ENCODE measurements at places on chromosomes 4 and X.

GRCh38 chr4:182928061-182928460 lies 10.9 kb upstream of the DCTD start:
- no peak for DNase-seq

DNA sequence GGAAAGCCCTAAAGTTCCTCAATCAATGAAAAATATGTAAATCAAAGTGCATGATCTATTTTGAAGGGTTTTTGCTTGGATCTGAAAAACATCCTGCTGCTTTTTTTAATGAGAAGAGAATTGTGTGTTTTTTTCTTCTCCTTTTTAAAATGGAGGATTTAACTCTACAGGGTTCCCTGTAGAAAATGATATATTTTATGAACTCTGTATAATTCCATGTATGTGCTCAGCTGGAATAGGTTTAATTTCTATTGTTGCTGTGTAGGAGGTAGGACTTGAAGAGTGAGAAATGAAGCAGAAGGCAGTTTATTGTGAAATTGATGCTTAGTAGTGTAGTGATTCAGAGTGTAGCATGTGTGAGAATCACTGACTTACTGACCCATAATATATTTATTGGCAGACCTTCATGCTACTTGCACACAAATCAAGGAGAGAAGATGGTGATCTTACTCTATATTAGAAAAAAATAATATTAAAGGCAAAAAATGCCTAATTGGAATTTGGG lies 286.8 kb upstream of the FSTL5 start:
- no peak for DNase-seq

- DNase-seq, result no peak
These were observed 146.2 kb upstream of the JADE1 start for GRCh38 chr4:128663325-128663724.

DNA sequence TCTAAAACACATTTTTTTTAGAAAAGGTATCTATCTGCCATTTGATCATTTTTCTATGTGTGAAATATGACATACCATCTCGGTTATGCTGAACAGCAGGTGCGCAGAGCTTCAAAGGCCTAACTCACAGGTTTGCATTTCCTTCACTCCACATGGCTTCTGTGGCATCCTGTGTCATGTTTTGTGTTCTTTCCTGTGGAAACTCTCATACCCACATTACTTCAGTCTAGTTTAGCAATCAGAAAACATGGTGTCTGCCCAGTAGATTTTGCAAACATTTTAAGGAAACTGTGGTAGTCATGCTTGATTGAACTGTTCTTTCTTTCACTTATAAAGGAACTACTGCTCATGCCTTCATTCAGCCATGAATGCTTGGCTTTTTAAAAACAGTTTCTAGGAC lies 11.3 kb upstream of the ARAP2 start:
- no peak for DNase-seq

GRCh38 chr4:147846318-147847155 lies 114.6 kb downstream of the ARHGAP10 start:
- no peak for DNase-seq

DNA sequence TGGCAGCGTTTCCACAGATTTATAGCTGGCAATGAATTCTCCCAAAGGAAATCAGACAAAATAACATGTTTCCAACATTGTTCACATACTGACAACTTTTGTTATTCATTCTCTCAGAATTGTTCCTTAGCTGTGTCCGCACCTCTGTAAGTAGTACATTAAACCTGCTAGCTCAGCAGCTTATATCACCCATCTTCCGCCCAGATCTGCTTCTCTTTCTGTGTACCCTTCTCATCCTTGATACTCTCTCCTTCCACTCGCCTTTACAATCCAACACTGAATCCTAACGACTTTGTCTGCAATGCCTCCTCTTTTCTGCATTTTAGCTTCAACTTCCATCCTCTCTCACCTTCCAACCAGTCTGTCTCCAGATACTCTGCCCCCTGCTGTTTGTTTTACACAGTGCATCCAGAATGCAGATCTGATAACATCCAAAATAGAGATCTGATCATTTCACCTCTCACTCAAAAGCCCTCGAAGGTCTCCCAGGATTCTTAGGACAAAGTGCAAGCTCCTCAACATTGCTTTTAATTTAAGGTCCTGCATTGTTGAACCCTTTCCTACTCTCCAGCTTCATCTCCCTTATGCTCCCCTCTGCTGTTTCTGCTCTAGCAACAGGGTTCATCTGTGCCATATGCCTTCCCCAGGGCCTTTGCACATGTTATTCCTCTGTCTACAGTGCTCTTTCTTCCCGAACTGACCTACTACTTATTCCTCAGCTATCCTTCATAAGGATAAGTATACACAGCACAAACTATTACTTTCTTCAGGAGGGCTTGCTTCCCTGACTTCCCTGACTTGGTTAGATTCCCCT lies 67.3 kb upstream of the VBP1 start:
- DNase-seq, result no peak

- DNase-seq, result no peak
These were observed 66.2 kb upstream of the SLC7A11 start for GRCh38 chr4:138308356-138308755.

DNA sequence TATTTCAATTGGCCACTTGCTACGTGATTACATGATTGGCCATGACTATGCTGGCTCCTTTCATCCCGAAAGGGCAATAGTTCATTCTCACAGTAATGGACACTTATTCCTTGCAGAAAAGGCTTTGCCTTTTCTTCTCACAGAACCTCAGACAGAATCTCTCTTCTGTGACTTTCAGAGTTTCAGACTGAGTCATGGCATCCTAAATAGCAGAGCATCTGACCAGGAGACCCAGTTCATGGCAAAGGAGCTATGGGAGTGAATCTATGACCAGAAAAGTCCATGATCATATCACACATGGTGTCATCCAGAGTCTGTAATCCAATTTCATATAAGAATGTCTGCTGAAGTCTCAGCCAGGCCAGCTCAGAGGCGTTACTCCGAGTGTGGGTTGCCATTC lies 263.3 kb upstream of the CLNK start:
- DNase-seq, result no peak

DNA sequence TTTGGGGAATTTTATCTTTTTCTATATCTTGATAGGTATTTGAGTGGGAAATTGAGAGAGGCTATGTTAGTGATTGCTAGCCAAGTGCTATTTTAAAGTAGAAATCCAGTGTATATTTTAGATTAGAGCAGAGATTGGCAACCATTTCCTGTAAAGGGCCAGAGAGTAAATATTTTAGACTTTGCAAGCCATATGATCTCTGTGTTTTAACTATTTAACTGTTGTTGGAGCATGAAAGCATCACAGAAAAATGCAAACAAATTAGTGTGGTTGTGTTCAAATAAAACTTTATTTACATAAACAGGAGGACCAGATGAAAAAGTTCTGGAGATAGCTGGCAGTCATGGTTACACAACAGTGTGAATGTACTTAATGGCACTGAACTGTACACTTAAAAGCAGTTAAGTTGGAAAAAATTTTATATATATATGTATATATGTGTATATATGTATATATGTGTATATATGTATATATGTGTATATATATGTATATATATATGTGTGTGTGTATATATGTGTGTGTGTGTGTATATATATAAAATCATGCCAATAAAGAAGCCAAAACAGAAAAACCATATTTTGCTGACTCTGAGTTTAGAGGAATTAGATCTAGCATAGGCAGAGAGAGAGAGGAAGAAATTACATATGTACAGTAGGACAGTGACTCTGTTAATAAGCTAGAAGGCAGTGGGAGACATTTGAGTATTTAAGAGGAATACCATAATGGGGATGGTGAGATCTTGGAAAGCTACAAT lies 83.4 kb downstream of the TMEM164 start:
- DNase-seq, result no peak

GRCh38 chrX:12225107-12225506 lies 86.8 kb downstream of the FRMPD4 start:
- no peak for DNase-seq

- DNase-seq, result no peak
These were observed 16.3 kb downstream of the PPP3CA start for GRCh38 chr4:101331017-101331416.

DNA sequence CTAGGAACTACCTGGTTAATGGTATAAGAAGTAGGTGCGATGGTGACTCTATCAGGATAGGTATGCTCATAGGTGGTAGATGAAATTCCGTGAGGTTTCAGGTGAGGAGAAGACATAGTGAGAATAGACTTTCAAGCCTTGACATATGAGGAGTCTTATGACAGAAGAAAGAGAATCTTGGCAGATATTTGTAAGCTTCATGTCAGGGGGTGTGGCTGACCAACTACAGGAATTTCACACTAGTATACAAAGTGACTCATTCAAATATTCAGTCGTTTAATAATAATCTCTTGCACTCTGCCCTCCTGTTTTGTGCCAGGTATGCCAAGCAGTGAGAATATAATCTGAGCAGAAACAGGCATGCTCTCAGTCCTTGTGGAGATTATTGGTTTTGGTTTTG lies 22.8 kb downstream of the PACRGL start:
- no peak for DNase-seq

- DNase-seq, result no peak
These were observed 164.6 kb upstream of the BCOR start for GRCh38 chrX:40262157-40263013.

DNA sequence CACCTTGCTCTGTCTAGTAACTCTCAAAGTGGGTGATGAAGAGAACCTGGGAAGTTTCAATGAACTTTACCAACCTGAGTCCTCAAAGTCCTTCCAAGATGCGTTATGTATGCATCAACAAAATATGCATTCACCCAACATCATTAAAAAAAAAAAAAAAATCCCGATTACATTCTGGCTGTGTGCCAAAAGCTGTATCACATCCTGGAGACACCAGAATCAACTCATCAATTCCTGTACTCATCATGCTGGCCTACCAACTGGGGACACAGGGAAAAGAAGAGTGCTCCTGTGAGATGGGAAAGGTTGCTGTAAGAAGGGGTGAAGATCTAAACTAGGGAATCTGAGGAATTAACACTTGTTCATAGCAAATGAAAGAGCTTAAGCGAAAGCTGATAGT lies 16.5 kb downstream of the UNC5C start:
- no peak for DNase-seq

DNA sequence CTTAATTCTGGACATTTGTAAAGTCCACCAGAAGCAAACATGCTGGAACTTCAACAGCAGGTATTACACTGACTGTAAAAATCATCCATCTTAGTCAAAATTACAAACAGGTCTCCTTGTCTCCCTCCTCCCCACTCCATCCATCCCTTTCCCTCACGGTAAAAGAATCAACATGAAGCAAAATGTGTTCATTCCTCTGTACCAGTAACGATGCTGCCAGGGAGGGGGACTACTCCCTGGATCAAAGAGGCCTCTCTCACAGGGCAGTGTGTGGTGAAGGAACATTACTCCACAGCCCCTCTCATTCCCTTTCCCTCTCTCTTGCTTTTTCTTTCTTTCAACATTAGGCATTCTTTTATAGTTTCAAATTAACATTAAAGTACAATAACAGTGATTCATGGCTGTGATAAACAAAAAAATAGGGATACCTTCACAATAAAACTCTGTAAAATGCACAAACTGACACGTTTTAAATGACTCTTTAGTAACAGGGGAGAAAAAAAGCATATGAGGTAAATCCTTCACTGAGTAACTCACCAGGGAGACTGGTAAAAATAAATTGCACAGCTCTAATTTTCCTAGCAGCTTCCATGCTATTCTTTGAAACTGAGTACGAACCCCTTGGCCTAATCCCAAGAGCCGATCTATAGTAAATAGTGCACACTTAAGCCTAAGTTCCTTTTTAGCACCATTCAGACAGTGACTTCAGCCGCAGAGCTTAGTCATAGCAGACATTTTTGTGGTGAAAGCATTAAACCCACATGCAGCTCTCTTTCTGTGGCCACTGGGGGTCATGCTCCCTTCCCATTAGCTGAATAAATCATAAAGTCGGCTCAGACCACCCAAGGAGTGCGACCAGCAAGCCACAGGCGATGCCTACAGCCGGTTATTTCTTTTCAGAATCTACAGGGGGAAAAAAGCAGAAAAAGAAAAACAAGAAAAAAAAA lies 215.6 kb upstream of the GYPA start:
- DNase-seq, result no peak

GRCh38 chr4:76854858-76855257 lies 43.1 kb downstream of the SOWAHB start:
- DNase-seq, result no peak

DNA sequence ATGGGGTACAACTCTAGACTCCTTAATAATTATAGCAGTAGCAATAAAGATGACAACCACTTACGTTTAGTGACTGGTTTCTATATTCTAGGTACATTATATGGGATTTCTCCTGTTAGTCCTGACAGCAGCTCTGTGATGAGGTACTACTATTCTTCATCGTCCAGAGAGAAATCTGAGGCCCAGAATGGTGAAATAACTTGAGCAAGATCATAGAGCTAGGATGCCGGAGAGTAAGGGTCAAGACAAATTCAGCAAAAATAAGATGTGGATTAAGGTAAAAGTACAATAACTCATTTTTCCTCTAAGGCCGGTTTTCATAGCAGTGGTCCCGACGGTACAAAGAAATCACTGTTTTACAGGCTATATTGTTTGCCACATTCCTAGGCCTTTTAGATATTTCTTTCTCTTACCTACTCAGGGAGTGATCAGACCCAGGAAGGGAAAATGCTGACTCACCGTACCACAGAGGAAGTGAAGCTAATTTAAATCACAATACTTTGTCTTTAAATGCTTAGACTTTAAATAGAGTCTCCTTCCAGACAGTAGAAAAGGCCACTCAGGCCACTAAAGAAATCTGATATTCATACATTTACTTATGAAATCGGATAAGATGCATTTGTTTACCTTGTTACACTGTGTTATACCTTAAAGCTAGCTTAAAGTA lies 2023.0 kb upstream of the AGA start:
- no peak for DNase-seq

DNA sequence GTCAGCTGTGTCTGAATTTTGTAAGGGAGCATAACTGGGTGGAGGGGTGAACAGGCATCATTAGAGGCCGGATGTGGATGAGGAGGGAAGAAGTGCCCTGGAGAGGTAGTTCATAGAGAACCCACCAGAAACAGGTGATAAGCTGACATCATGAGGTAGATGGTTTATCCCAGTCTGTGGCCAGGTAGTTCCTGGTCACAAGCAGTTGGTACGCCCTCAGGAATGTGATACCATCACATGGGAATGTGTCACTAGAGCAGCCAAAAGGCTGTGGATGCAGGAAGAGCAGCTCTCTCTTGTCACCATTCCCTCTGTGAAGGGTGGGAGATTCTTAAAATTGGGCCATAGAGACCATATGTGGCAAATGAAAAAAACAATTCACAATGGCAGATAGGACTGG lies 21.9 kb downstream of the MSN start:
- no peak for DNase-seq

DNA sequence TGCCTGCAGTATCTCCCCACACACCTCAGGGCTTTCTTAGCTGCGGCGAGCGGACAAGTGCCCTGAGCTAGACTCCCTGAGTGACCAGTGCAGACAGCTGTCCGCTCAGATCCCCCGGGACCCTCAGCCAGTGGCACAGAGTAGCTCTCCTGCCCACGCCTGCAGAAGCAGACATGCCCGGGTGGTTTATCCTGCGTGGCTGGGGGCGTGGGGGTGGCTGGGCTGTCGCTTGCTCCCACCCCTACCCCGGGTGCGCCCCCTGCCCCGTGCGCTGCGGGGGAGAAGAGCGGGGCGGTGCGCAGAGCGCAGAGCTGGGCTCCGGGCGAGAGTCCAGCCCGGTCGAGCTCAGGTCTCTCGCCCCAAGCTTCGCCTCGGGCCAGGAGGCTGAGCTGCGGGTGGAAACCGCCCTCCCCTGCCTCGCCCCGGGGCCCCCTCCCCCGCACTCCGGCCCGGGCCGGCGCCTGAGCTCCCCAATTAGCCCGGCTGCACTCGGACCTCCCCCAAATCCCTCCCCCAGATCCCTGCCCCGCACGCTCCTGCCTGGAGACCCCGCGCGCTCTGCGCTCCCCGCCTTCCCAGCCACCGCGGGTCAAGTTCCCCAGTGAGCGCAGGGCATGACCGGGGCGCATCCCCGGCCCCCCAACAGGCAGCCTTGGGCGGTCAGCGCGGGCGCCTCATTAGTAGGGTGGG lies 11.7 kb upstream of the SHOX start:
- DNase-seq, result no peak

GRCh38 chrX:137425273-137425902 lies 140.5 kb upstream of the ZIC3 start:
- DNase-seq, result no peak
